ENCODE measurements at places on chromosomes 7 and 10.

- DNase-seq: no peak
Measured at GRCh38 chr7:154916856-154917807, 85.8 kb downstream of the PAXIP1 start.

DNA sequence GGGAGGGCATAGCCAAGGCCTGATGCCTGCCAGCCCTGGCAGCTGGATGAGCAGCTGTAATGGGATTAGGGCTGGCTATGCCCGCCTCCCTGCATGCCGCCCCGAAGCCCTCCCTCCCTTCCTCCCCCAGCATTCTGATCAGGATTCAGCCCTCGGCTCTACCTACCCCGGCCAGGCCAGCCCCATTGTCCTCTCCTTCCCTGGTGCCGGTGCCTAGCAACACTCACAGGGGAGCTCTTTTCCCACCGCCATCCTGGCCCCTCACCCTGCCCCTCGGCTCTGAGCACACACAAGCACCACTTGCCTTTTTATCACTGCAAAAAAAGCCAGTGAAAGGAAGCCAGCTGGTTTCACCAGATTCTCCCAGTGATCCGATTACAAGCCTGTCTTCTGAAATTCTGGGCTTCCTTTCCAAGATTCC lies 9.0 kb upstream of the ADCYAP1R1 start:
- DNase-seq: no peak

DNA sequence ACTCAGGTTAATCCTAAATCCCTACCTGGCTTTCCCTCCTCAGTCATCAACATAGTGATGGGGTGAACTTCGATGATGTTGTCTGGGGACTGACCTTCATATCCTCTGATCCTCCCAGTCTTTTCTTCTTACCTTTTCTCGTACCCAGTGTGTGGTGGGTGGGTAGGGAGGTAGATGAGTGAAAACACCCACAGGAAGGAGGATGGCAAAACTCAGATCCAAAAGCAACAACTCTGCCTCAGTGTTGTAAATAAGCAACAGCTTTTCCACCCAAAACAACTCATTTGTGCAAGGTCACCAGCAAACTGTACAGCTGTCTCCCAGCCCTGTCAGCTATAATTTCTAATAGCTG lies 38.6 kb downstream of the VOPP1 start:
- no peak for DNase-seq

GRCh38 chr7:18402488-18403183 lies 92.9 kb upstream of the HDAC9 start:
- peak; percentile 23 for DNase-seq

GRCh38 chr10:128781637-128782036 lies 655.4 kb upstream of the MKI67 start:
- no peak for DNase-seq

DNA sequence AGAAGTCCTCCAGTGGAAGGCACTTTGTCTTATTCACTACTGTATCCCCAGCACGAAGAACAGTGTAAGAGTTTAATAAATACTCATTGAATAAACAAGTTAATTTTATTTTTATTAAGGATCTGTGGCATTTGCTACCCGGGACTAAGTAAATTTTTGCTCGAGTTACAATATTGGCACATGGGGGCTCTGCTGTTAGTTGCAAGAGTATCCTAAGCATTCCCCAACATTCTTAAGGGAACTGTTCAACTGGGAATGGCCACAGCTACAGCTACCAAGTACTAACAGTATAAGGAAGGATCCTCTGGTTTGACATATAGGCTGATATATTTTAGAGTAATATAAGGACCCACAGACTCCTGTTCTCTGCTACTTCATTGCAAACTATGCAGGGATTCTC lies 8.7 kb upstream of the LRRTM3 start:
- no peak for DNase-seq

DNA sequence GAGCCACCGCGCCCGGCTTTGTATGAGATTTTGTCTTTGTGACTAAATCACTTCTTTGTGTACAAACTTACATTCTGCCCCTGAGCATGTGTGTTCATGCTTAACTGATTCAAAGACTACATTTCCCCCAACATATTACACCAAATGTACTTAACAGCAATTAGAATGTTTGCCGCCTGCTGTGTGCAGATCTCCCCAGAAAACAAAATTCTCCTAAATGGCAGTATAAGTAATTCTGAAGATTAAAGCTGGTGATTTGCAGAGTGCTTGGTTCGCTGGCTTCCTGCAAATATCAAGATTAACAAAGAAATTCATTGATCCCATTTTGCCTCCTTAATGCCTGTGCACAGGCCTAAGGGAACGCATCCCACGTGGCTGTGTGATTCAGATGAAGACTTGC lies 230.3 kb downstream of the GALNT17 start:
- no peak for DNase-seq
